ENCODE measurements at places on chromosomes 3 and 15.

DNA sequence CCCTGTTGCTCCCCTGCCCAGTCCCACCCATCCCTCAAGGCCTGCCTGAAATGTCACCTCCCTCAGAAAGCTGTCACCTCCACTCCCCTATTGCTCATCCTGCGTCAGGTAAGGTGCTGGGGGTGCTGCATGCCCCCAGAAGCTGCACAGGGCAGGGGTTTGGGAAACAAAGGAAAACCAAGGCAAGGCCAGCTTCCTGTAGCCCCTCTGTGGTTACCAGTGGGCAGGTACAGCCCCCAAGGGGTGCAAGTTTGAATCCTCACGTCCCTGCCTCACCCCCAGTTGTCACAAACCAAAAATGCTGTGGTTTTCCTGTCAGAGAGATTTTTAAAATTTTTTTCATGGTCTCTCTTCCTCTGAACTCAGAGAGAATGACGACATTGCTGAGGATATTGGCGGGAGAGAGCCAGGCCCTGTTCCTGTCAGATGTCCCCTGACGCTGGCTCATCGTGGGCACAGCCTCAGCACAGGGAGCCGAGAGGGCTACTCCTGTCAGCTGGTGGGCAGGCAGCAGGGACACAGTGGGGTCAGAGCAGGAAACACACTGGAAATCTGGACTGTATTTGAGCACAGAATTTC lies 27.0 kb downstream of the PSTPIP1 start:
- peak; percentile 90 for DNase-seq

DNA sequence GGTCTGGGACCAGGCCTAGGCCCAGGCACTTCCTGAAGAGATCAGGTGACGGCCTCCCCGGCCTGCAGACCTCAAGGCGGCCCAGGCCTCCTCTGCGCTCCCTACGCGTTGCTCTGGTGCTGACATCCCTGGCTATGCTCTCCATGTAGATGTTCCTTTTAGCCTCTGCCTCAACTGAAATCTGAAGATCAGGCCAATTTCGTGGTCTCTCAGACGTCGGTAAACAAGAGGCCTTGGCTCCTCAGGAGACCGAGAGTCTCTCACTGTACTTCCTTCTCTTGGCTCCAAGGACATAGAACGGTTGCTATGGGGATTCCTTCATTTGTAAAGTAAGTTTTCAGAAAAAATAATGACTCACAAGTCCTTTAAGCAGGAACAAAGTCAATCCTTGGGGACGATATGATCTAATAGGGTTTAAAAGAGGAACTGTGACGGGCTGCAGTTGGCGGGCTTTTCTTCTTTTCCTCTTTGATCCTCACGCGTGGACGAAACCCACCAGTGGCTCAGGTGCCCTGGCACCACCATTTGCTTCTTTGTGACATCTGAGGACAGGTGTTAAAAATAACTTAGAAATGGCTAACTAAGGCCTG lies 55.6 kb upstream of the CGNL1 start:
- no peak for DNase-seq

DNA sequence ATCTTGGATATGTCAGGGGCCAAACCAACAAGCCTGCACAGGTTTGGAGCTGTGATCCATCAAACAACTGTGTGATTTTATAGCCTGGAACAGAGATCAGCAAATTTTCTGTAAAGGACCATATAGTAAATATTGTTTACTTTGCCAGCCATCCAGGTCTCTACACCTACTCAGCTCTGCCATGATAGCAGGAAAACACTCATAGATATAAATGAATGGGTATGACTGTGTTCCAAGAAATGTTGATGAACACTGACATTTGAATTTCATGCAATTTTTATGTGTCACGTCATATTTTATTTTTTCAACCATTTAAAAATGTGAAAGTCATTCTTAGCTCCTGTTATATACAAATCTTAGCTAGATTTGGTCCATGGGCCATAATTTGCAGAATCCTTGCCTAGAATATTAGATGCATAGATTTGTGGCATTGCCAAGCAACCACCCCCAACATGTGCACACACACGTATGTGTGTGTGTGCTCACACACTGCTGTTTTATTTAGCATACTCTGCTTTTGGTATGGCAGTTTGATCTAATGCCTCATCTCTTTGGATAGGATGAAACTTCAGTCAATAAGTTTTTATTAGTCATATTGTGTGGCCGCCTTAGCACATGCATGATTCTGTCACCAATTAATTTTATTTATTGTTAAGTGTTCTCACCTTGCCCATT lies 6.4 kb downstream of the ATXN7 start:
- no peak for DNase-seq

GRCh38 chr3:32310918-32311839 lies 72.7 kb downstream of the CMTM8 start:
- no peak for DNase-seq

DNA sequence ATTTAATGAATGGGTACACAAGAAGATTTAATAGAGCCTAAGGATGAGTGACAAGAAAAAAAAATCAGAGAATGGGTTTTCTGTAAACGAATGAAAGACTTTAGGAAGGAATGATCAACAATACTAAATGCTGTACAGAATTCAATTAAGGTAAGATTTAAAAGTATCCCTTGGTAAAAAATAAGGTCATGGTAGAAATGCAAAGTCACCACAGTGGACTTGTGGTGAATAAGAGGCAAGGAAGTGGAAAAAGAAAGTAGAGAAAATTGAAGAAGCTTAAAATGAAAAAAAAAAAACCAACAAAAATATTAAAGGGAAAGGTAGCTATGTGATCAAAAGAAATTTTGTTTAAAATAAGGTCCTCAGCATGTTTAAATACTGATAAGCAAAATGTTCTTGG lies 82.4 kb downstream of the PLSCR2 start:
- no peak for DNase-seq

DNA sequence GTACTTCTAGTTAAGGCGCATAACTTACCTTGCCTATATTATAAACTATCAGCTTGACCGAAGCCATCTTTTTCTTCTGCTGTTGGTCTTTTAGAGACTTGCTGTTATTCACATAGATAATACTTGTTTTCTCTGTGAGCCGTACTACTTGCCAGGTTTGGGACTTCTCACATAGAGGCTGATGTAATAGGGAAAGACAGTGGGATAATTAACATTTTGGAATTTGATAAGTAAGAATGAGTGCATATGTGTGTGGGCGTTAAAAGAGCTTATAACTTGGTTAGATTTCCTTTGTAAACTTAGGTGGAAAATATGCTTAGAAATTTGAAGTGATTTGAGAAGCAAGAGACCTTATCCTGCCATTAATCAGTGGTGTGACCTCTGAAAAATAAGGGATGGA lies 47.8 kb downstream of the FNDC3B start:
- DNase-seq: peak; percentile 25

- no peak for DNase-seq
Measured at GRCh38 chr3:63719796-63720445, 67.4 kb downstream of the SNTN start.

All from EL (cell line).